ENCODE measurements at places on chromosomes 2 and 18.

DNA sequence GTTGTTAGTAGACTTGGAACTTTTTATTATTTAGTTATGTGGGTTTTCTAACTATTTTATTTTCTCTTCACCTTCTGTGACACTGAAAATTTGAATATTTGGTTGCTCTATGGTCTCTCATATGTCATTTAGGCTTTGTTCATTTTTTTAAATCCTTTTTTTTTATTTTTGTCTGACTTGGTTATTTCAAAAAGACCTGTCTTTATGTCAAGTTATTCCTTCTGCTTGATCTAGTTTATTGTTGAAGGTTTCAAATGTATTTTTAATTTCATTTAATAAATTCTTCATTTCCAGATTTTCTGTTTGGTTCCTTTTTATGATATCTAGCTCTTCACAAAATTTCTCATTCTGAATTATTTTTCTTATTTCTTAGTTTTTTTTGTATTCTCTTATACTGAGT lies 160.6 kb upstream of the ATP5MC3 start:
- no peak for DNase-seq

DNA sequence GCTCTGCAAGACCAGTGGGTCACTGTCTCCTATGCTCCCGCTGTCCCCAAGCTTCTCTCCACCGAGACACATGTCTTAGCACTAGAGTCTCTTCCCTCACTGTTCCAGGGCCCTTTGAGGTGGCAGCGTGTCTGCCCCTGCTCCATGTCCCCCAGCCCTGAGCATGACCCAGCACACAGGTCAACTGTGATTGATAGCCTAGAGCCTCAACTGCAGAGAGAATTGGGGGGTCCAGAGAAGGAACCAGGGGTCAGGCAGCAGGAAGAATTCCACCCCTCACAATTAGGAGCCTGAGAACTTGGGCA lies 54.6 kb upstream of the ODC1 start:
- no peak for DNase-seq

DNA sequence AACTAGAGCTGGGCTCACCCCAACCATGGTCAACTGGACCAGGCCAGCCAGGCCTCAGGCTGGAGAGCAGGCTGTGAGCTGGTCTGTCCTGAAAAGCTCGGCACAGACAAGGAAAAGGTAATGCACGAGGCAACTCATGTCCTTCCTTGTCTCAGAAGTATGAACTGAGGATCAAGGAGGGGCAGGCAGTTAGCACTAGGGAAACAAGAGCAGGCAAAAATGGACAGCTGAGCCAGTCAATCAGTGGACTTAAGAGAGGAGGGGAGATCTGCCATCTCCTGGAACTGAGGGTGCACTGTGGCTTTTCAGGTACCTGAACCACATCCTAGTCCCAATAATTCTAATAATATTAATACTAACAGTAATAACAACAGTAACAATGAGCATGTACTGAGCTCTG lies 20.6 kb upstream of the WIPF1 start:
- no peak for DNase-seq

GRCh38 chr2:25123682-25124081 lies 44.7 kb downstream of the POMC start:
- no peak for DNase-seq

GRCh38 chr2:238914648-238915015 lies 66.7 kb downstream of the TWIST2 start:
- no peak for DNase-seq

DNA sequence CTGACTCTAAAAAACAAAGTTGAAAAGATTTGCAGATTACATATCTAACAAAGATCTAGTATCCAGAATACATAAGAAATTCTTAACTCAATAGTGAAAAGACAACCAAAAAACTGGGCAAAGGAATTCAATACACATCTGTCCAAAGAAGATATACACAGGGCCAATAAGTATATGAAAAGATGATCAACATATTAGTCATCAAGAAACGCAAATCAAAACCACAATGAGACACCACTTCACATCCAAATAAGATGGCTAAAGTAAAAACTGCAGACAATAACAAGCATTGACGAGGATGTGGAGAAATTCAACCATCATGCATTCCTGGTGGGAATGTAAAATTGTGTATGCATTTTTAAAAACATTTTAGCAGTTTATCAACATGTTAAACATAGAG lies 256.0 kb downstream of the EIPR1 start:
- DNase-seq = no peak

GRCh38 chr2:16281451-16282335 lies 341.3 kb downstream of the MYCN start:
- DNase-seq = no peak

- no peak for DNase-seq
These were observed 38.5 kb downstream of the NCK2 start for GRCh38 chr2:105783151-105783738.

- no peak for DNase-seq
These were observed 240.2 kb upstream of the TANK start for GRCh38 chr2:160920061-160920460.

DNA sequence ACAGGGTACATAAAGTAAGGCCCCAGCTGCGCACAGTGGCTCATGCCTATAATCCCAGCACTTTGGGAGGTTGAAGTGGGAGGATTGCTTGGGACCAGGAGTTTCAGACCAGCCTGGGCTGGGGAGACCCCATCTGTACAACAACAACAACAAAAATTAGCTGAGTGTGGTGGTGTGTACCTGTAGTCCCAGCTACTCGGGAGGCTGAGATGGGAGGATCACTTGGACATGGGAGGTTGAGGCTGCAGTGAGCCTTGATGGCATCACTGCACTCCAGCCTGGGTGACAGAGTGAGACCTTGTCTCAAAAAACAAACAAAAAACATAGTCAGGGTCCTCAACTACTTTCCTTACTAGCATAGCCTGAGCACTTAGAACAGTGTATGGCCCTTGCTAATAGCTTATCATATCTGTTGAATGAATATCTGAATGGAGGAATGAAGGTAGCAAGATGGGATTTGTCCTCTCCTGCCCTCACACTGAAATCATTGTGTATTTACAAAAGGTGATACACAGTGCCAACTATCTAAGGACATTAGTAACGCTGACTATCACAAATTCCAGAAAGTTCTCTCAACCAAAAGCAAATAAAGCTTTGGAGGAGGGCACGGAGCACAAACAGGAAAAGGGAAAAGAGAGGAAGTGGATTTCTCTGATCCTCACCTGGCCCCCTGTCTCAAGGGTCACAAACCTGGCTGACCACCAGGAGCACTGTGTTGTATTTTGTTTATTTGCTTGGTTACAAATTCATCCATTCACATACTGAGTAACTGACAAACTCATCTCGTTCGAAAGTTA lies 38.1 kb downstream of the L3MBTL4 start:
- no peak for DNase-seq

DNA sequence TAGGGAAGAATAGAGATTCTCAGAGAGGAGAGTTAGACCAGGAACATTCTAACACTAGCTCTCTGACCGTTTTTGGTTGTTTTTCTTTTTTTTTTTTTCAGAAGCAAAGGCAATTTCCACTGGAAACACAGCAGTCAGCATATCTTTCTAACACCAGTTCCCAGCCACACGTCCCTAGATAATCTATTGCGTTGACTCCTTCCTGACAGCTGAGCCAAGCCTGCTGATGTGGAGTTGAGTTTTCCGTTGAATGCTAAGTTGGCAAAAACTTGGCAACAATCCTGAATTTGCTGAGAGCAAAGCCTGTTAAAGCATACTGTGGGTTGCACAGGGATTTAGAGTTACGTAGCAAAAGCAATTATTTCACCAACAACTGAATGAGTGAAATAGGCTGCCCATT lies 19.3 kb downstream of the GAD1 start:
- DNase-seq = no peak

DNA sequence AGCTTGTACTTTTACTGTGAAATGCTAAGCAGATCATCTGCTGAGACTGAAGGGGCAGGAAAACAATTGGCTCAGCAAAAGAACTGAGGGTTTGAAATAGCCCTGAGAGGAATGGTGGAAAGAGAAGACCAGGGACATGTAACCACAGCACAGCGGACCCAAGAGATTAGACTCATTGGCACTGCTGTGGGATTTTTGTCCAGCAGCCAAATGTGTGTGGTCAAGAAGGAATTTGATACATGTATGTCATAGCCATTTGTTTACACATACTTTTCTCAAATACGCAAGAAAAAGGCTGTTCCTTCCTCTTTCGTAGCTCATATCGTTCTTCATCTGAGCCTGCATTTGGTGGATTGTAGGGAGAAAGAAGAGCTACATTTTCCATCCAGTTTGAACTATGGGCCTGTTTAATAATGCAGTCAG lies 73.8 kb downstream of the TRABD2A start:
- DNase-seq = no peak

DNA sequence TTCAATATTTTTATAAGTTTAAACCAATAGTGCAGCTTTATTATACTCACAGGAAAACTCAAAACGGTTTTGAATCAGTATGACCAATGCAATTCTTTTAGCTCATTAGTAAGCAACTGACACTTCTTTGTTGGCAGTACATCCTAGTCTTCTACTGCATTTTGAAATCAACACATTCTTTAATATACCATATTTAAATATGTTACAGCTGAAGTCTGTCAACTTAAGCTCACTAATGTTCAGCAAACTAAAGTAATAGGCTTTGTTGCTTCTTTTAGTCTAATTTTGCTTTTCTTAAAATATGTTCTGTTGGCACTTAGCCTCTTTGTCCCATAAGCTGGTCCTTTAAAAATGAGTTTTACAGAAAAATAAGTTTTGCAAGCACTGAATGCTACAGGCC lies 55.4 kb upstream of the CCBE1 start:
- no peak for DNase-seq

- no peak for DNase-seq
These were observed 39.4 kb upstream of the ZNF804A start for GRCh38 chr2:184558713-184559464.

DNA sequence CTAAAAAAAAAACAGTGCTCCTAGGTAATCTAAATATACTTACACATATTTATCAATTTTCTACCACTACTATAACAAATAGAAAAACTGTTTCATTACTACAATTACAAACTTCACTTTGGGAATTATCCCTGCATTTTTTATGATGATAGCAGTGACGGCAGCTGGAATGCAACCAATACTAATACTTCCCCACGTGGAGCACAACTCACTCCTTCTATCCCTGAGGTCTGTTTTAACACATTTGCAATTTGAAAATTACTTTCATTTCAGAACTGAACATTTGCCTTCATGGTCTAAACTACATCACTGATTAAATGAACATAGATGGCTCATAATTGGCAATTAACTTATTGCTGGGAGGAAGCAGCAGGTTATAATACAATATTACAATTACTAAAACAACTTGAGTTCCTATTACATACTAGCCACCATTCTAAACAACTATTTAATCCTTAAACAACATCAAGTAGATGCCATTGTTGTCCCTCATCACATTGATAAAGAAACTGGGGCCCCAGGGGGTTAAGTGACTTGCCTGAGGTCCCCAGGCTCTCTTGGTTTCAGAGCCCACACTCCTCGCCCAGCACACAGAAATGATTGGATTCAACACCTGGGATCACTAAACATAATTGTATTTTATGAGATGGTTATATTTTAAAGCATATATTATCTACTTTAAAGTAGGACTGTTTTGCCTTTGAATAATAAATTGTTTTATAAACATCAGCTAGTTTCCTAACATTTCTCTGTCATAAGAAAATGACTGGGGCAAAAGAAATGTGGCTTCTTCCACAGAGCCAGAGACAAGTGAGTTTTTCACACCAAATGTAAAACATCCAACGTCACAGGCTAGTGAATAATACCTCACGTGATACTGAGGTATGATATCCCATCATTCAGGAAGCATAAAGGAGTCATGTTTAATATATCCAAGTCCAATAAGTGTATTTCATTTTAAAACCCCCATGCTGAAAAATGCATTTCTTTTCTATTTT lies 6.2 kb downstream of the COLEC12 start:
- DNase-seq = no peak

GRCh38 chr2:38147333-38148121 lies 71.6 kb upstream of the CYP1B1 start:
- DNase-seq = no peak

GRCh38 chr2:149271575-149271974 lies 58.8 kb upstream of the LYPD6 start:
- no peak for DNase-seq

DNA sequence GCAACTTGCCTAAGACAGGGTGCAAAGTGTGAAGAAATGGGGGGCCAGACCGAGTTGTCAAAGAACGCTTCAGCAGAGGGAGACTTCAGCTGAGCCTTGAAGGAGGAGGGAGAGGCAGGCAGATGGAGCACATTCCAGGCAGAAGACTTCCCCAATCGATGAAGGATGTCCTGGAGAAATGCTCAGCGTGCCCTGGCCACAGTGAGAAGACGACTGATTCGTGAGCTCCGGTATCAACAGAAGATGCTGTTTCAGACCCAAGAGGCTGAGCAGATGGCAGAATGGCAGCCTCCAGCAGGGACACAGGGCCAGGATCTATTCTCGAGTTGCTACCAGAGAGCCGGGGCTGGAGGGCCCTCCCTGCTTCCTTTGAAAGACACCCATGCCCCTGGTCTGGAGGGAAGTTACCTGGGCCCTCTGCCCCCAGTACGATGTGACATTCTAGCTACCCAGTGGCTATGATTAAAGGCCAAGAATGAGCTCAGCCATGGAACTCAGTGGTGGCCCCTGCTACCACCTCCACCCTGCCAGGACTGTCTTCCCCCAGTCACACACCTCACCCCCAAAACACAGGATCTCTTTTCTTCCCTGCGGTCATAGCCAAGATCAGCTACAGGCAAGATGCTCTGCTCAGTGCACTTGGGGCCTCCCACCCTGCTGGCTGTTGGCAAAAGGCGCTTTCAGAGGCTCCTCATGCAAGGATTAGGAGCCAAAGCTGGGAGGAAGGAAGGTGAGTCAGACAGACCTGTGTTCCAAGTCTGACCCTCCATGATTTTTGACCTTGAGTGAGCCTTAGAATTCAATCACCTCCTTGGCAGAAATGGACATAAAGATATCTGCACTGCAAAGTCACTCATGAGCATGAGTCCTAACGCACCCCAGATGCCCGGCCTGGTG lies 84.3 kb downstream of the TFCP2L1 start:
- no peak for DNase-seq

DNA sequence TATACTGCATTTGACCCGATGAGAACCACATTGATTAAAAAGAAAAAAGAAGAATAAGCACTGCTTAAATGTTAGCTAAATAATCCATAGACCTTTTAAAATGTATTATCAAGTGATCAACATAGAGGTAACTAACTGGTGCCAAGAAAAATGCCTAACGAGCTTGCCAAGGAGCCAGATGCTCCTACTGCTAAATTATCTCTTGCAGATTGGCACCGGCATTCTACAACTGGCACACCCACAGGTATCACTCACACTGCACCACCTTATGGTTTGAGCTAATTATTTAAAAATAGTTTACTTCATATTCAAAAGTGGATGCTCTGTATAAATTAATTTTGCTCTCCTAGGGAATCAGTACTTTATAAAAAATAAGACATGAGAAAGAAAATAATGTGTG lies 341.6 kb upstream of the CDH7 start:
- DNase-seq = no peak

- DNase-seq = no peak
These were observed 558.7 kb upstream of the TNP1 start for GRCh38 chr2:217418544-217418943.

DNA sequence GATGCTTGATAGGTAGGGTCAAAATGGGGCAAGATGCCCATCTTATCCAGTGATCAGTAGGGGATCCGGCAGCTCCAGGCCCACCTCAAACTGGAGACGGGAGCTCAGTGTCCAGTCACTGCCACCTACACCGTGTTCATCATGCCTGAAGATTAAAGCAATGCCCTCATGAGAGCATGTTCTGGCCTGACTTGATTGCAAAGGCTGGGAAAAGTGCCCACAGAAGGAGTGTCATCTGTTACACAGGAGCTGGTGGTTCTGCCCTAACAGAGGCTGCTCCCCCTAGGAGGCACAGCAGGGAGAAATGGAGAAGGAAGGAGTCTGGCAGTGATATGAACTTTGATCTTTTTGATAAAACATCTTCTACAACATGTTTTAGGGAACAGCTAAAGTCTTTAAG lies 92.3 kb downstream of the CCBE1 start:
- DNase-seq = no peak

All from cortex of kidney (tissue), 1 donor.